ENCODE measurements at places on chromosomes 1 and 21.

DNA sequence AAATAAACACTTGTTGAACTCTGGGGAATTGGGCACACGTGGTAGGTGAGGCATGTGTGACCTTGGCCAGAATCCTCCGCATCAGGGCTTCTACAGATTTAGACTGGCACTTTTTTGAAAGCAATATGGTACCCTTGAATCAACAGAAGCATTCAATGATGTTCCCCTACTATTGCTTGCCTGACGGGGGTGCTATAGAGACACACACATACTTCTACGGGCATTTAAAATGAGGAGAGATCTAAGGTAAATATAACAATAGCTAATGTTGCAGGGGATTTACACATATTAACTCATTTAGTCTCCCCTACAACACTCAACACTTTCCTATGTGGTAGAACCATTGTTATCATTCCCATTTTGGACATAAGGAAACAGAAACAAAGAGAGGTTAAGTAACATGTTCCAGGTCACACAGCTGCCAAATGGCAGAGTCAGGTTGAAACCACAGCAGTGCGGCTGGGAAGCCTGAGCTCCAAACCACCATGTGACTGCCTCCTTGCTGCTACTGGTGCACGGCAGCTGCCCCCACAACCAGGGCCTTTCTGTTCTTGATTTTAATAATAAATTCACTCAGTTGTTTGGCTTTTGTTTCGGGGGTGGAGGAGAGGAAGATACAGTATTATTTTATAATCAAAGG is 147.4 kb downstream of the ZNF281 start:
- DNase-seq, result no peak

DNA sequence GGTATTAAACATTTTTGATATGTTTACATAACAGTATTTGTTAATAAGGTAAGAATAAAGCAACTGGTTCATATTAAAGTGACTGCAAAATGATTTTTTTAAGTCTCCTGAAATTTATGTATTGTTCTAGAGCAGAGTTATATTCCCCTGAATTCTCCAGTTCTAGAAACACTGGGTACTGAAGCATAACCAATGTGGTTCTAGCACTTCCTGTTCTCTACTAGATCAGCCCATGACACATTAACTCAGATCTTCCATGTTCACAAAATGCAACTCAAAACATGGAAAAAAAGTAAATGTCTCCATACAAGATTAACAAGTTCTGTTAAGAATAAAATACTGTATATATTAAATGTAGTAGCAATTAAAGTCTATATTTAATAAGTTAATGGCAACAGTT is 3.9 kb downstream of the NEGR1 start:
- DNase-seq, result no peak

DNA sequence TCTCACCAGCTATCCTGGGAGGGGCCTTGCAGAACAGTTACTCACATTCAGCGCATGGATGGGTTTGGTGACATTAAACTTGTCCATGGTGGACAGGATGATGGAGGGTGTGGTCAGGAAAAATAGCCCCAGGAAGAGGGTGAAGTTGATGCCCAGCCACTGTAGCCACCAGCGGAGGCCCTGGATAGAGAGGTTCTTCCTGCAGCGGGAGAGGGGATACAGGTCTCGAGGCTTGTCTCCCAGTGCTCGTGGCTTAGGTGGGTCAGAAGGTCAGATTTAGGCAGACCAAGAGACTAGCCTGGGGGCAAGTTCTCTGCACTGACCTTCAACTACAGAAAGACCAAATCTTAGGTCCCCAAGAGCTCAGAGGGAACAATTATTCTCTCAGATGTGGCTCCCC is 23.0 kb downstream of the TMEM63A start:
- no peak for DNase-seq

- DNase-seq, result peak; percentile 97
Observed at GRCh38 chr1:116372651-116373430, at the start of gene ATP1A1. TSS of gene ATP1A1 (plus strand) at chr1:116373244. CDS start at chr1:116373512, 268 bp downstream.

DNA sequence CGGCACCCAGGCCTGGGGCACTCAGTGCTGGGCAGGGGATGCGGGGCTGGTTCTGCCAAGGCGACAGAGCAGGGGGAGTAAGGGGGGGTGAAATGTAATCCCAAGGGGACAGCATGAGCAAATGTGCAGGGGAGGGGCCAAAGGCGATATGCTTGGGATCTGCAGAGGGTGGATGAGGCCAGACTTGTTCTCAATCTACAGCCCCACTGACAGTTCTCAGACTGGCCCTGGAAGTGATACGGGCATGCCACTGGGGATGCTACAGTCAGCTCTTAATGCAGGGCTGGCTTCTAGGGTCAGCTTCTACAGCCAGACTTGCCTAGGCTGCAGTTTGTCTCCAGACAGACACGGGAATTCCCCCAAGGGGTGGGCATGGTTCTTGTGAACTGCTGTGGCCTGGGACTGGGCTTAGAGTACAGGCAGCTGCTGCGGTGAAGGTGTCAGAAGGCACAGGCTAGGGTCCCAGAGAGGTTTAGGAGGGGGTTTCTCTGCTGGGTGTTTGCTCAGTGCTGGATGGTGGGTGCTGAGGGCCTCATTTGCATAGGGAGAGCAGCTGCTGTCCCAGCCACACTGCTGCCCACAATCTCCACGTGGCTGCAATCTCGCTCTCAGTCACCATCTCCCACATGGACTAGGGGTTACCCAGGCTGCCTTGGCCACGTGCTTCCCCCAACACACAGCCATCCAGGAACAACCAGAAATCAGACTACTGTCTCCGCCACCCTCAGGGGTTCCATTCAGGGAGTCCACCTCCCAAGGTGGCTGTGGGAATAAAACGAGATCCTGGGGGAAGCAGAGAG is 190.1 kb downstream of the HIVEP3 start:
- DNase-seq, result peak; percentile 62

All from stimulated activated naive CD4-positive, alpha-beta T cell treated with Interleukin-2 at 50 U/mL for 16 hours (primary cell).